A673 (cell line): ENCODE measurements at places on chromosomes 7 and 10.

DNA sequence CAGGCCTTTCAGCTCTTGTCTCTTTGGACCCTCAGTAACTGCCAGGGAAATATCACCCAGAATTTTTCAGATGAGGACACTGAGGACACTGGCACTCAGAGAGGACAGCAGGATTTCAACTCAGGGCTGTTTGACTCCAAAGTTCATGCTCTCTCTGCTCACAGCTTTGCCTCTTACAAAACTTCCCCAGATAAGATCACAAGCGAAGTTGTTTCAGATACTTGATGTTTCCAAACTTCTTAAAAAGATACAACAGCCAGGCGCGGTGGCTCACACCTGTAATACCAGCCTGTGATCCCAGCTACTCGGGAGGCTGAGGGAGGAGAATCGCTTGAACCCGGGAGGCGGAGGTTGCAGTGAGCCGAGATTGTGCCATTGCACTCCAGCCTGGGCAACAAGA is 32.4 kb upstream of the ZRANB1 start:
- no peaks in the 10 kb centered on the region for H3K36me3 ChIP-seq
- DNase-seq: no peak
- H3K27me3 ChIP-seq: no peaks in the 10 kb centered on the region
- no peaks in the 10 kb centered on the region for H3K4me1 ChIP-seq

DNA sequence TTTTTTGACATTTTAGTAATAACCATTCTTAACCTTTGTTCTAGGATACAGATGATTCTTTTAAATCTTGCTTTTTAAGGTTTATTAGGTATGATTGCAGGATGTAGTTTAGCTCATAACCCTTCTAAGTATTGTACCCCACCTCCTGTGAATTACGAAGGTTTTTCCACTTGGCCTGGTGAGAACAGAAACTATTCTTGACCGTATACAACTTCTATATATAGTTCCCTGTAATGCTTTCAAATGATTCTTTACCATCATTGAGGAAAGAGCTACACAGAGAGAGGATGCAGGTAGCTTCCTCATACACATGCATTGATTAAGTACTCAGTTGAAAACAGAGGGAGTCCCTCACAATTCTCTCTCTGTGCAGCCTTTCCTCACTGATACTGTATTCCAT is 86.3 kb downstream of the PALS2 start:
- peaks cover 9% of the 10 kb centered on the region for H3K4me1 ChIP-seq
- H3K4me3 ChIP-seq: no peak overlapping the region
- no peaks in the 10 kb centered on the region for H3K36me3 ChIP-seq
- H3K27me3 ChIP-seq: no peaks in the 10 kb centered on the region
- DNase-seq: no peak

DNA sequence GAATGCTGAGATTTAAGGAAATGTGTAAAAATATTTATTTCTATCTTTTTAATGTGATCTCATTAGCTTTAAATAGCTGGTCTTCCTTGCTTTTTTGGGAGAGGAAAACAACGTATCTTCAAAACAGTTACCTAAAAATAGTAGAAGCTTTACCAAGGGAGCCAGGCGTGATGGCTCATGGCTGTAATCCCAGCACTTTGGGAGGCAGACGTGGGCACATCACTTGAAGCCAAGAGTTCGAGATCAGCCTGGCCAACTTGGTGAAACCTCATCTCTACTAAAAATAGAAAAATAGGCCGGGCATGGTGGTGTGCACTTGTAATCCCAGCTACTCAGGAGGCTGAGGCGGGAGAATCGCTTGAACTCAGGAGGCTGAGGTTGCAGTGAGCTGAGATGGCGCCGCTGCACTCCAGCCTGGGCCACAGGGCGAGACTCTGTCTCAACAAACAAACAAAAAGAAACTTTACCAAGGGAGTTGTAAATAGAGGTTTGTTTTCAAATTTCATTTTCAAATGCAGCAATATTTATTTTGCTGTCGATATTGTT is 48.4 kb upstream of the ITGB1 start:
- H3K36me3 ChIP-seq: no peaks in the 10 kb centered on the region
- H3K4me1 ChIP-seq: peaks cover 8% of the 10 kb centered on the region
- DNase-seq: no peak
- no peak overlapping the region for H3K4me3 ChIP-seq
- no peaks in the 10 kb centered on the region for H3K27me3 ChIP-seq

DNA sequence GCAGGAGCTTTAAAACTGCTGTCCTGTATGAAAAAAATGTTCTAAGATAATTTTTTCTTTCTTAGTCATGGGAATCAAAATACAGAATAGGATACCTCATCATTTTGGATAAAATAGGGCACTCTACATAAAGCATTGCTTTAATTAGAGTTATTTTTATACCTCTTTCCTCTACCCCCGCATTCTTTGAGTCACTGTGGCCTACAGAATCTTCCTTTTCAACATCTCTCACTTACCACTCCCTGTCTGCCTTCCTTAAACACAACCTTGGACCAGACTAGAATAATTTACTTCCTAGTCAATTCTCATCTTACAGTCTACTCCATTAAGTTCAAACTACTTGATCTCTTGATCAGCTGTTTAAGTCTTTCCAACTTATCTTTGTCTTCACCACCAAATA is 462.3 kb downstream of the PHTF2 start:
- H3K4me1 ChIP-seq: no peaks in the 10 kb centered on the region
- H3K27ac ChIP-seq: no peak overlapping the region
- H3K27me3 ChIP-seq: peaks cover 14% of the 10 kb centered on the region
- H3K4me3 ChIP-seq: no peak overlapping the region
- no peaks in the 10 kb centered on the region for H3K36me3 ChIP-seq
- no peak for DNase-seq

DNA sequence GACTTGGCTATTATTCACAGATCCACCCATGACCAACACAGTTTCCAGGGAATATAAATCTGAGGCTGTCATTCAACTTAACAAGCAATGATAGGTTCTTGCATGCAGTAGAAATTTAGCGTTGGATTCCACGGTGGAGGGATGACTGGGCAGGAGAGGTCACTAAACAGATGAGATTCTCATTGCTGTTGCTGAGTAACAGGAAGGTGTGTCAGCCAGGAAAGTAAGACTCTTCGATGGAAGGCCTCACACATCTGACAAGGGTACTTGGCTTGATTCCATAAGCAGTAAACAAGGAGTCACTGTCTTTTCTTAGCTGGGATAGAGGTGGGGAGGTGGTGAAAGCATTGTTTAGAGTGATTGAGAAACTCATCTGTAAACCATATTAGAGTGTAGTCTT is 1152.0 kb downstream of the SORCS3 start:
- no peaks in the 10 kb centered on the region for H3K27me3 ChIP-seq
- H3K4me3 ChIP-seq: no peak overlapping the region
- H3K36me3 ChIP-seq: no peaks in the 10 kb centered on the region
- no peak for DNase-seq

DNA sequence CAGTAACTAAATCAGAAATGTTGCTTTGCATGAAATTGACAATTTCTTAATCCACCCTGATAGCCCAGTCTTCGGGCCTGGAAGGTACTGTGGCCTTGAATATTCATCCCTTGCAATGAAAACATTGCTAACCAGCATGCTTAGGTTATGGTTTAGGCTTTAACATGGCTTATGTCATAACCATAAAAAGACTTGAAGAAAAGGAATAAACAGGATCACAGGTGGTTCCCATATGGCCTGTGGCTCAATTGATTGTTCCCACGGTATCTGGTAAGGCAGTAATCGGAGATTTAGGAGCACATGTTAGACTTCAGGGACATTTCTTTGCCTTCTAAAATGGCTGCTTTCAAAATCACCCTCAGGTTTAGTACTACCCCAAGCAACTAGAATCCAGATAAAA is 139.5 kb downstream of the ST7 start:
- H3K4me1 ChIP-seq: peaks cover 8% of the 10 kb centered on the region
- no peaks in the 10 kb centered on the region for H3K36me3 ChIP-seq
- H3K27me3 ChIP-seq: no peaks in the 10 kb centered on the region
- H3K4me3 ChIP-seq: no peak overlapping the region

DNA sequence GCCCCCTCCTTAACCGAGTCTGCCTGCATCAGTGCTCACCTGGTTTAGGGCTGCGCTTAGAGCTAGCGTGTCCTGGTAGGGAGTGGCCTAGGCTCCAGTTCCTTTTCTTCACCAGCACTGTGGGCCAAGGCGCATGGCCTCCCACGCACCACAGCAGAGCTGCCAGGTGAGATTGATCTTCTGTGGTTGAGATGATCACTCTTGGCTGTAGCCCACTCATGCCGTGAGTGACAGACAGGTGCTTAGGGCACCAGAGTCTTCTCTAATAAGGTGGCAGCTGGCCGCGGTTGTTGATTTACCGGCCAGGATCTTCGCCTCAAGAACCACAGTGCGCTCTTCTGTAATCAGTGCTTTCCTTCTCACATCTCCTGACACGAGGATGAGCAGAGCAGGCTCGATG is 157.2 kb upstream of the INSYN2A start:
- H3K4me3 ChIP-seq: no peak overlapping the region
- no peaks in the 10 kb centered on the region for H3K4me1 ChIP-seq
- no peaks in the 10 kb centered on the region for H3K36me3 ChIP-seq
- H3K27ac ChIP-seq: no peak overlapping the region
- no peak for DNase-seq

DNA sequence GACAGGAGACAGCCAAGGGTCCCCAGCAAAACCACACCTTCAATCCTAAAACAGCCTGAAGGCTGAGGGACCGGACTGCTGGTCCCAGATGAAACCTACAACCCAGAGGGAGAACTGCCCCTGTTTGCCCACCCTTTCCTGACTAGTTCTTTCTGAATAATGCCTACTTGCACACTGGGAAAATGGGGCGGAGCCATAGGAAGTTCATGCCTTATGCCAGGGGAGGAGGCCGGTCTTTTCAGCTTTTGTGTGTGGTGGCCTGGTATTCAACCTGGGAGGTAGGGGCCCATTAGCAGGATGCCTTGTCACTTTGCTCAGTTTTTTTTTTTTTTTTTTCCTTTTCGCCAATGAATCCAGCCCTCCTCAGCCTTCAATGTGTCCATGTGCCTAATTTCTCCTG is 20.7 kb downstream of the TOMM7 start:
- no peak overlapping the region for H3K27ac ChIP-seq
- H3K27me3 ChIP-seq: no peaks in the 10 kb centered on the region
- peak; percentile 13 for DNase-seq
- H3K4me3 ChIP-seq: no peak overlapping the region
- no peaks in the 10 kb centered on the region for H3K36me3 ChIP-seq
- peaks cover 17% of the 10 kb centered on the region for H3K4me1 ChIP-seq

- H3K27ac ChIP-seq: no peak overlapping the region
- no peaks in the 10 kb centered on the region for H3K36me3 ChIP-seq
- DNase-seq: no peak
- H3K4me3 ChIP-seq: no peak overlapping the region
- peaks cover 3% of the 10 kb centered on the region for H3K27me3 ChIP-seq
Measured at GRCh38 chr10:79502561-79503309, 9.6 kb upstream of the EIF5AL1 start.

DNA sequence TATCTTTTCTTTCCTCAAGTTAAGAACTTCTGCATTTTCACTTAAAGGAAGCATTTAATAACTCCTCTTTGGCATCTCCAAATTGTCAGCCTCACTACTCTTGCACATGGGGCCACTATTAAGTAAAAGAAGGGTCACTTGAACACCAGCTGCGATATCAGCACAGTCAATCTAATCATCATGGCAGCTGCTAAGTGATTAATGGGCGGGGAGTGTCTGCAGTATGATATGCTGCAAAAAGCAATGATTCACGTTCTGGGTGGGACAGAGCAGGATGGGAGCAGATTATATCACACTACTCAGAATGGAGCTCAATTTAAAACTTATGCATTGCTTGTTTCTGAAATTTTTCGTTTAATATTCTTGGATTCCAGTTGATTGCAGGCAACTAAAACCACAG is 447.4 kb upstream of the PFKP start:
- H3K27ac ChIP-seq: no peak overlapping the region
- DNase-seq: peak; percentile 36
- no peak overlapping the region for H3K4me3 ChIP-seq
- no peaks in the 10 kb centered on the region for H3K36me3 ChIP-seq
- peaks cover 14% of the 10 kb centered on the region for H3K27me3 ChIP-seq

DNA sequence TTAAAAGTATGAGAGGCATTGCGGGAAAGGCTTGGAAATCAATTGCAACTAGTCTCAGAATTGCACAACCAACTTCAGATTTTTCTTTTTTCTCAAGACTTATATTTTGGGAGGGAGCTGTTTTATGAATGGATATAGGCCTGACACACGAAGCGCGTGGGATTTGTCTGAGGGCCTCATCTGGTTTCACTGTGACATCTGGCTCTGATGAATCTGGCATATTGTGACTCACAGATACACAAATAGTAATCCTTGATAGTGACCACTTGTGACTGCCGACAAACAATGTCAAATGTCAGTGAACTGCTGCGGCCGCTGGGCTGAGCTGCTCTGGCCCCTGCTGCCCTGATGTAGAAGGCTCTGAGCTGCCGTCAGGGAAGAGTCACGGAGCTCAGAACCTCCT is 655.1 kb downstream of the INHBA start:
- no peak for DNase-seq
- H3K4me1 ChIP-seq: no peaks in the 10 kb centered on the region
- no peaks in the 10 kb centered on the region for H3K27me3 ChIP-seq
- H3K27ac ChIP-seq: no peak overlapping the region
- H3K36me3 ChIP-seq: no peaks in the 10 kb centered on the region

GRCh38 chr7:108875139-108875538 is 305.5 kb downstream of the DNAJB9 start:
- no peaks in the 10 kb centered on the region for H3K36me3 ChIP-seq
- no peaks in the 10 kb centered on the region for H3K27me3 ChIP-seq
- H3K4me1 ChIP-seq: no peaks in the 10 kb centered on the region
- H3K27ac ChIP-seq: no peak overlapping the region
- H3K4me3 ChIP-seq: no peak overlapping the region

DNA sequence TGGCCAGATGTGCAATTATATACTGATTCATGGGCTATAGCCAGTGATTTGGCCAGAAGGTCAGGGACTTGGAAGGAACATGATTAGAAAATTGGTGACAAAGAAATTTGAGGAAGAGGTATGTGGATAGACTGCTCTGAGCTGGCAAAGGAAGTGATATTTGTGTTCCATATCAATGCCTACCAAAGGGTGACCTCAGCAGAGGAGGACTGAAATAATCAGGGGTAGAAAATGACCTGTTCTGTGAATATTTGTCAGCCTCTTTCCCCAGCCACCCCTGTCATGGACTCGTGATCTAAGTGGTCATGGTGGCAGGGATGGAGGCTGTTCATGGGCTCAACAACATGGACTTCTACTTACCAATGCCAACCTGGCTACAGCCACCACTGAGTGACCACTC is 47.0 kb downstream of the PTPRE start:
- no peak for DNase-seq
- no peak overlapping the region for H3K27ac ChIP-seq
- H3K36me3 ChIP-seq: no peaks in the 10 kb centered on the region
- H3K4me3 ChIP-seq: no peak overlapping the region
